ENCODE measurements at places on chromosomes 2 and 18. TPM values are rescaled to one million over a fixed set of nuclear protein-coding genes. Genes with fewer than 3 reads are reported as not detected.

GRCh38 chr2:15677141-15677843 lies 85.6 kb downstream of the DDX1 start:
- no peak for DNase-seq

DNA sequence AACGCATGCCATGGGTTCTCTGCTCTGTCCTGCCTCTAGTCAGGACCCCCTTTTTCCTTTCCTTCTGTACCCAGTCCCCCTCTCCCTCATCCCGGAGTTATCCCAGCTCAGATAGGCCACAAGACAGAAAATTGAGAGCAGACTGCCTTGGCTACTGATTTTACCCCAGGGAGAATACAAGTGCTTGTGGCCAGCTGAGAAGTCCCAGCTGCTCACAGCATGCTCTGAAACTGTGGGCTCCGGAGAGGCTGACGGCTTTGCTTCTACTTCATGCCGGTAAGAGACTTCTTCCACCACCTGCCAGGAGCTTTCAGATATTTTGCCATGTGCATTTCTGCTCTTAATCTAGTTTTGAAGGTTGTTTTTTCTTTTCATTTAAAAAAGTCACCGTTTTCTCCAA lies 20.0 kb upstream of the SIX2 start:
- DNase-seq = no peak

DNA sequence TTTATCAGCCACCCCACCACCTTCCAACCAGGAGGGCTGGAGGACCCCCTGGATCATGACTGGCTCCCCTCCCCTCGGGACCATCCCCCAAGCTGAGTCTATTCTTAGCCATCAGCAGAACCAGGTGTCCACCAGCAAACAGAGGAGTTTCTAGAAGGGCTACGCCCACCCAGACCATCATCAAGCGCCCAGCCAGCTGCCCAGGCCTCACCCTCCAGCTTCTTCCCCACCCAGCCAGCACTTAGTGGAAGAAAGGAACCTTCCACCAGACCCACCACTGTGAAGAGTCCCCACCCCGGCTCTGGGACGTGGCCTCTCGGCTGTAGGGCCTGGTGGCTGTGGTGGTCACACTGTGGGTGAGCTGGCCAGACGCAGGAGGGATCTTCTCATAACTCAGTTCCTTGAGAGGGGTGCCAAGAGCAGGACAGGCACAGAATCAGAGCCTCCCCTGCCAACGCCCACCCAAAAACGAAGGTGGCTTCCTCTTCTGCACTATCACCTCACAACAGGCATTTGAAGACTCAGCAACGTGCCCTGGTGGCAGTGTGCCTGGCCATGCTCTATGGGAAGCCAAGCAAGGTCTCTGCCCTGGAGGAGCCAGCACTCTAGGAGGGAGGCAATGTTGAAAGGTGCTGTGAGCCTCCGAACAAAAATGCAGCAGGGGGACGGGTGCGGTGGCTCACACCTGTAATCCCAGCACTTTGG lies 19.0 kb downstream of the BIN1 start:
- no peak for DNase-seq

- DNase-seq = no peak
These were observed 7.4 kb downstream of the SMAD7 start for GRCh38 chr18:48943333-48943732.

GRCh38 chr2:18430996-18431748 lies 129.3 kb downstream of the RDH14 start:
- DNase-seq = no peak

DNA sequence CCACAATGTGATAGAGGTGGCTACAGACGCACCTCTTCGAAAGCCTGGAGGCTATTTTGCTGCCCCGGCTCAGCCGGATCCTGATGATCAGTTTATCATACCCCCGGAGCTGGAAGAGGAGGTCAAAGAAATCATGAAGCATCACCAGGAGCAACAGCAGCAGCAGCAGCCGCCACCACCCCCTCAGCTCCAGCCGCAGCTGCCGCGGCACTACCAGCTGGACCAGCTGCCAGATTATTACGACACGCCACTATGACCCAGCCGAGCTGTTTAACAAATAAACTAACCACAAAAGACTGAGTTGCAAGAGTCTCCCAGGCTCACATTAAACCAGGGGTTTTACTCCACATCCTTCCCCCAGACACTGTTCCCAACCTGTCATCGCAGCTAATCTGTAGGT lies 263.8 kb downstream of the PHLPP1 start:
- DNase-seq = no peak

GRCh38 chr2:217753460-217754200 lies 249.2 kb downstream of the TNS1 start:
- DNase-seq = no peak

DNA sequence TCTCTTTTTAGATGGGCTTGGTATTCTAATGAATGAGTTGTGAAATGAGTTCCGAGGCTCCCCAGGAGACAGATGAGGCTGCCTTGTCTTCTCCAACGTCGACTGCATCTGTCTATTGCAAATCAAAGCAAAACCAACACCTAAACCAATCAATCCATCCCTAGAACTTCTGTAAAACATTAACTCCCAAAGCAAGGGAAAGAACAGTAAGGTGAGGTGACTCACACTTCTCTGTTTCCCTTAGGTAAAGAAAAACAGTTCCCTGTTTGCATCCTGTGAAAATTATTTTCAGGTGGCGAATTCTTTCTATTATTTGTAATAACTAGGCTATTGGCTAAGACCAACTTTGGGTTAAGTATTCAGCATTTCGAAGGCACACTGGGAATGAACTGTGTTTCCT lies 249.4 kb downstream of the EPHA4 start:
- no peak for DNase-seq

DNA sequence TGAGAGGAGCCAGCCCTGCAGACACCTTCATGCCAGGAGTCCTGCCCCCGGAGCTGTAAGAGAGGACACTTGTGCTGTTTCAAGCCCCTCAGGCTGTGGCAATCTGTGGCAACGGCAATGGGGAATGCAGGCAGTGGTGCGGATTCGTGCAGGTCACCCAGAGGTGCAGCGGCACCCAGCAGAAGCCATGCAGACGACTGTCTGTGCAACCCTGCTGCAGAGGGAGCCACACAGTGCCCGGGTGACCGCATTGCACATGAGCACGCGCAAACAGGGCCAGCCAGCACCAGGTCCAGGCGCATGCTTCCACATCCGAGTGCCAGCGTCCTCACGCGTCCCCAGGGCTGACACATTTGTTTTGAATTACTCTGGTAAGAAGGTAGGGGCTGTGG lies 84.8 kb upstream of the GPC1 start:
- no peak for DNase-seq

DNA sequence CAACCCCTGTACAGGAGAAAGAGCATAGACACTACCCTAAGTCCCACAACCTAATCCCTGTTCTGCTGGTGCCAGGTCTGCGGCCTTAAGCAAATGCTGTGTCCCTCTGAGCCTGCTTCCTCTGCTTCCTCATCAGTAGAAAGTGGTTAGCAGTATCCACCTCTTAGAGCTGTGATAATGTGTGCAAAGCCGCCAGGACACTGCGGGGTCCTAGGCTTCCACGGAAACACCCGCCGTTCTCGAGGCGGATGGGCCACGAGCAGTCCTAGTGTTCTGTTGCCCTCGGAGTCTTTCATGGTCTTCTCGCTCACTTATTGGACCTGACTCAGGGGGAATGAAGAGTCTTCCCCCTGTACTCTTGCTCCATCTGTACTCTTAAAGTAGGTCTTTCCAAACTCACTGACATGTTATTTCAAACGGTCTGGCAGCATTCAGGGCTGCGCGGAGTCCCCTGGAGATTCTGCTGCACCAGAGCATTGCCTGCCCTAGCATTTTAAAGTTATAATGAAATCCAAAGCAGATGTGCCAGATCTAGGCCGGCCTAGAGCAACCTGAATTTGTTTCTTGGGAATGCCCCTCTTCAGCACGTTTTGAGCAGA lies 107.2 kb upstream of the ZNF236 start:
- no peak for DNase-seq

DNA sequence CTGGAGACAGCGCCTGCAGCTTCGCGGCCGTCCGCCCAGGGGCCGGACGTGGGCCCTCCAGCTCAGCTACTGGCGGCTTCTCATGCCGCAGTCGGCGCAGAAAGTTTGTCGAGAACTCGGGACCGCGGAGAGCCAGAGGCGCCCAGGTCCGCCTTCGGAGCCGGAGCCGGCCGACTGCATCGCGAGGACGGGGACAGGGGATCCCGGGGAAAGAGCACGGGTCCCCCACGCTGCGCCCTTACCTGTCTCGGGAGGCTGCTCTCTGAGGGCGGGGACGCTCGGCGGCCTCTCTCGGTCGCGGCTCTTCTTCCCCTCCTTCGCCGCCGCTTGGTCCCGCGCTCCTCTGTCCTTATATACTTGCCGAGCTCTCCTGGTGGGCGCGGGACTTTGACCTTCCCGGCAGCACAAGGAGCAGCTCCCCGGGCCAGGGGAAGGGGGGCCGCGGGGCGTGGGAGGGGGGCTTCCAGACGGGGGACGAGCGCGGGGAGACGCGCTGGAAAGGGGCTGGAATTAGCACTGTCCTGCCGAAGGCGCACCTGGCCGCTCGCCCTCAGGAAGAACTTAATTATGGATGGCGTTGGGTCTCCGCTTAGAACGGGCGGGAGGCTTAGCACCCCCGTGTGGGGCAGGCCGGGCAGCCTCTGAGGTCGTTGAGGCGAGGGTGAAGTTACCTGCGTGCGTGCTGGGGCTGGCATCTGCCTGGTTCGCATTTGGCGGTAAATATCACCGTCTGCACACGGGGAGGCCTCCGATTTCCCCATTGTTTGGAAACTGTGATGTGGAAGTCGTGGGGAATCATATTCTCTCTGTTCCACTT lies at the start of gene POMC:
Gene POMC, minus strand, starts transcription at position 325 of the 817 bp plus-strand sequence. CDS start 3,808 bp downstream, outside the sequence.
- peak; percentile 39 for DNase-seq

GRCh38 chr2:60290509-60290908 lies 262.9 kb downstream of the BCL11A start:
- no peak for DNase-seq

- no peak for DNase-seq
These were observed 70.2 kb upstream of the FAM124B start for GRCh38 chr2:224472137-224472536.

DNA sequence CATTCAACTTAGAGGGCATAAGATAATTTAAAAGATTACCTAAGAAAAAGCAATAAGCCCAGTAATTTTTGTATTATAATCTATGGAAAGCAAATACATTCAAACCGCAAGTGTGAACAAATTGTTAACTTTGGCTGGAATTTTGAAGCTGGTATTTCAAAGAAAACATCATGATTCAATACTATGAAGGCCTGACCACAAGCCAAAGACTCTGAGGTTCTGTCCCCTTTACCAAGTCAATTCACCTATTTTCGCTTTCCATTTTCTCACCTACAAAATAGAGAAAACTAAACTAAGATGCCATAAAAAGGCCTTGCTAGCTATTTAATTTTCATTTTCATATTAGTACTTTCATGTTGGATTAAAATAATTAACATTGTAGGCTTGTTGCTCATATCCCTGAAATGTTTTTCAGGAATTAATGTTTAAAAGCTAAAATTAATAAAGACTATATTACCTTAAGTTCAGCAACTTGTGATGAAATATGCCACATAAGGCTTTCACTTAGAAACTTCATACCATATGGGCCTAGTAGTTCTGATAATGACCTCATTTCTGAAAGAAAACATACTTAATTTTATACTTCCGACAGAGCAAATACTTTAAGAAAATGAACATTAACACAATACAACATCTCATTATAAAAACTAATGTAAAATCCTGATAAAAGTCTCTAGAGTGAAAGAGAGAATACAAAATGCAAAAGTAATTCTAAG lies 85.7 kb upstream of the FRZB start:
- DNase-seq = no peak

- no peak for DNase-seq
These were observed 67.3 kb downstream of the LIPG start for GRCh38 chr18:49628881-49629795.

GRCh38 chr2:50820176-50820575 lies 211.8 kb downstream of the NRXN1 start:
- DNase-seq = no peak

GRCh38 chr2:106168657-106169056 lies 25.4 kb downstream of the UXS1 start:
- DNase-seq = no peak

- DNase-seq = no peak
These were observed 20.1 kb upstream of the SELENOI start for GRCh38 chr2:26325851-26326250.

GRCh38 chr2:144770616-144771230 lies 250.8 kb upstream of the ZEB2 start:
- no peak for DNase-seq

DNA sequence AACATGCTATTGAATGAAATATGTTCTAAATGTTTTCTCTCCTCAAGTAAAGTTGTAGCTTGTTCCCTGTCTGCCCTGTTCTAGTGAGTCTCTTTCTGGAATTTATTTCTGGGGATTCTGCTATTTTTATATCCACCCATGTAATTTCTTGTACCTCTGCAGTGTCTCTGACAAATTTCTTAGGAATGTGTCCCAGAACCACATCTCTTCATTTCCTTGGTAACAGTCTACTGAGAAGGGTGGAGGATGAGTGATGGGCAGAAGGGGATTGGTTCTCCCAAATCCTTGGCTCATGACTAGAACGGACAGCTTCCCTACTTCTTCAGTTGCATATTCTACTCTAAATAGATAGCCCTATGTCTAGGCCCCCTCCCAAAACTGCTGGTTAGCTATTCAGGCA lies 490.6 kb upstream of the LINC00305 start:
- DNase-seq = no peak

- DNase-seq = no peak
These were observed 80.3 kb downstream of the RTN4 start for GRCh38 chr2:54969940-54970338.

DNA sequence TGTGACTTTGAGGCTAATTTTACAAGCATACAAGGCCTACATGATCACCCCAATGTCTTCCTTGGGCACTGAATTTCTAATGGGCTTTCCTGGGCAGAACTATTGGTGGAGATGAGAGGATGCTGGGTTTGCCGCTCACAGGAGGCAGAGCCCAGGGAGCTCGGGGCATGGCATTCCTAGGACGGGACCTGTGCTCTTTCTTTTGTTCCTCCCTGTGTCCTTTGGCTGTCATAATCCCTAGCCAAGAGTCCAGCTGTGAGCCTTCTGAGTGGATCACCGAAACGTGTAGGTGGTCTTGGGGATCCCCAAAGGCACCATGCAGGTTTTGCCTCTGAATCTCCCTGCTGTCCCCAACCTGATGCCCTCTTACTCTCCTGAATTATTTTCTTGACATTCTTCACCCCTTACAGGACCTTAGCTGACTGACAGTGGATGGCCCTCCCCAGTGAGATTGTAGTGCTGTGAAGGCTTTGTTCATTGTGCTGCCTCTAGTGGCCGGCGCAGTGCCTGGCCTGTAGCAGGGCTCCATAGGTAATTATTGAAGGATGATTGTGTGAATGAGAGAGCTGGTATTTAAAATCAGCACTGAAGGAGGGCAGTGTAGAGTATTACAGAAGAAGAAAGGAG lies 221.9 kb downstream of the ZNF407 start:
- no peak for DNase-seq

GRCh38 chr18:36326771-36327170 lies 29.3 kb downstream of the FHOD3 start:
- no peak for DNase-seq

- DNase-seq = no peak
These were observed 267.4 kb downstream of the LNPK start for GRCh38 chr2:175734686-175735085.

- DNase-seq = no peak
These were observed 120.3 kb upstream of the CAPN13 start for GRCh38 chr2:30927465-30928075.

RAD51AP2 gene
- polyA plus RNA-seq = 0.17 TPM

IRS1 gene
- 14.2 TPM for polyA plus RNA-seq

HAT1 gene
- polyA plus RNA-seq = 75.0 TPM

UNC50 gene
- 62.2 TPM for polyA plus RNA-seq

BCL11A gene
- polyA plus RNA-seq = 14.2 TPM

DSEL gene
- polyA plus RNA-seq = 20.3 TPM

SCN1A gene
- polyA plus RNA-seq = 0.24 TPM

CTLA4 gene
- not detected for polyA plus RNA-seq

SERPINB3 gene
- not detected for polyA plus RNA-seq

RGPD5 gene
- polyA plus RNA-seq = 26.3 TPM

KCNG2 gene
- 0.45 TPM for polyA plus RNA-seq

STARD6 gene
- 0.42 TPM for polyA plus RNA-seq

MTCL1 gene
- 18.5 TPM for polyA plus RNA-seq
